ENCODE measurements at places on chromosomes 3 and 15.

DNA sequence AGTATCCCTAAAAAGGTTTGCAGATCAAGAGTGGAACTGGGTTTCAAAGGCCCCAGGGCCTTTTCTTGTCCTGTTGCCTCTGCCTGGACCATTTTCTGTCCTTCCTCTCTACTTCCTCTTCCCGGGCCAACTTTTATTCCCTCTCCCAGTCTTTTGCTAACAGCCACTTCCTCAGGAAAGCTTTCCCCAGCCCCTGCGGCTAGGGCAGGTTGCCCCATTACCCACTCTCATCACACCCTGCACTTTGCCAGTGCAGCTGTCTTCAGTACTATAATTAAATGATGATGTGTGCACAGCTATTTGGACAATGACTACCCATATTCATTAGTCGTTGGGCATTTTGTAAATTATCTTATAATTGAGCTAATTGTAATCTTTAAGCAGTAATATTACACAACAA lies 150.5 kb upstream of the THBS1 start:
- DNase-seq: no peak

DNA sequence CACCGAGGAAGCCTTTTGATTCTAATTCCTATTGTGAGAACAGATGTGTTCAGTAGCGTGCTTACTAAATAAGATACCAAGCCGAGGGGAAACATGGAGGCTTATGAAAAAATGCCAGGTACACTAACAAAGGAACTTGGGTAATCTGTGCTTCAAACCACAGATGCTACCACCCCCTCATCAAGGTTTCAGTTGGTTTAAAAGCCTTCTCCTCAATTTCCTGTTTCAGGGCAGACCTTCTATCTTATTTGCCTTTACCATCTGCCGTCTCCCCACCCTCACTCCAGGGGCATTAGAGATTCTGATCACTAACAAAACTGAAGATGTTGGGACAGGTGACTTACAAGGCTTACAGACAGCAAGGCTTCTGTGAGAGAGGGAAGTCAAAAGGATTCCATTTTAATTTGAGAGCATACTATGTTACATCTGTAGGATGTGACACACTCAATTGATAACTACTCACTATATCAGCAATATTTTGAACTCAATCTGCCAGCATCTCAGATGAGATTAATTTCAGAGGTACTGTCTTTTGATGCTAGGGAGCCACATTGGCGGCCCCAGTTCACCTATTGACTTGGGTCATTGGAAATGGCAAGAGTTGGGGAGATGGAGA lies 60.6 kb upstream of the PLCL2 start:
- no peak for DNase-seq

DNA sequence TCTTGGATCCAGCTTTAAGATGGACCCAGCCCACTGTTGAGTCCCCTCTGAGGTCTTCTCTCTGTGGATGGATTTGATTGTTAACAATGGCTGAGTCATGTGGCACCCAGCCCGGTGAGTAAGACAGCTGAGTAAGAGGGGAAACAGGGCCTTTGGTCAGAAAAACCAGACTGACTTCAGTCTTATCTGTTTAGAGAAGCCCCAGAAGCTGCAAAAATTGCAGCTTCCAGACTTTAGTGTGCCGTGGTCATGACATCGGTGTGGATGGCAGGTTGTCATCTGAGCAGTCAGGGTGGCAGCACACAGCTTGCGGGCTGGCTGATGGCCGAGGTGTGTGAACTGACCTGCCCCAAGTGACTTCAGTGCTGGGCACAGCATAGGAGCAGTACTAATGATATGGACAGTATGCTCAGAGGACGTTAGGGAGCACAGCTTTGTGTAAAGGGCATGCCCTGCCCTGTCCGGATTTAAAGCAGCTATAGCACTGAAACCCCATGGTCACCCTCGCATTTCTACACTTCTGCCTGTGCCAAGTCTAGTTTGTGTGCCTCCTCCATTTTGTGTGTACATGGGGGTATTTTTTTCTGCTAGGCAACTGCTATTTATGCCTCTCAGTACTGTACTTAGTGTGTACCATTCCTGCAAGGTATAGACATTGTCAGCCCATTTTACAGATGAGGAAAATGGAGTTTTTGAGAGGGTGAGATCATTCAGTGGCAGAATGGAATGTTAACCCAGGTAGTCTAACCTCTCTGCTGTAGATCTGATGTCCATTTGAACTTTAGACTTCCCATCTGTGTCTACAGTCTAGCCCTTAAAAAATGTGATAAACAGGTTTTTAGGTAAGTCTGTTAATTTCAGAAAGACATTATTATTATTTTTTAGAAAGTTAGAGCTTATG lies 44.4 kb downstream of the FLNB start:
- DNase-seq: peak; percentile 92

DNA sequence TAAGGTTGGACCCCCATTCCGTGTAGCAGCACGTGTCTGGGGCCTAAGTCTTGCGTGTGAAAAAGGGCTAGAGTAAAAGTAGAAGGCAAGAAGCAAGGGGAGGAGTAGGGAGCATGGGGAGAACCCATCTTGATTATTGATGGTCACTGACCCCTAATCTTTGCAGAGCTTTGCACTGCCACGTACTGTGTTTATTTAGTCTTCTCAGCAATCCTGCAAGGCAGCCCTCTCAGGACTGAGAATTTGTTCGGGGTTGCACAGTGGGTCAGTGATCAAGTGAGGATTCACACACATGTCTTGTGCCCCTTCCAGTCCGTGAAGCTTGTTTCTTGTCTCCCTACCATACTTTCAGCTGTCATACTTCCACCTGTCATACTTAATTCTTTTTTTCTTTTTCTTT lies 7.2 kb downstream of the SEMA4B start:
- no peak for DNase-seq

- no peak for DNase-seq
Observed at GRCh38 chr3:2847062-2847841, 262.9 kb downstream of the IL5RA start.

- peak; percentile 15 for DNase-seq
Observed at GRCh38 chr3:46923559-46924350, 46.2 kb downstream of the PTH1R start.

DNA sequence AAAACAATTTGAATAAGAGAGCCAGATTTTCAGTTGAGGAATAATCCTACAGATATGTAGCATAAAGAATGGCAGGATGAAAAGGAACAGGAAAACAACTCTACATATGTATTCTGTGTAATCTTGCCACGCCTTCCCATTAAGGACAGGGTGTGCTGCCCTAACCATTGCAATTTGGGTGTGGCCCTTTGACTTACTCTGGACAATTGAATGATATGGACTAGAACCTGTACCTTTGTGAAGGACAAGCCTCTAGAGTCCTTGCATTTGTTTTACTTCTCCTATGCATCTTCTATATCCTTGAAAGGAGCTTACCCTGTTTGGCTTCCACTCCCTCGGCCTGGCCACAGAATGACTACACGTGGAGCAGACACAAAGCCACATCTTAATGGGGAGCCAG lies 1261.6 kb upstream of the GBE1 start:
- no peak for DNase-seq

DNA sequence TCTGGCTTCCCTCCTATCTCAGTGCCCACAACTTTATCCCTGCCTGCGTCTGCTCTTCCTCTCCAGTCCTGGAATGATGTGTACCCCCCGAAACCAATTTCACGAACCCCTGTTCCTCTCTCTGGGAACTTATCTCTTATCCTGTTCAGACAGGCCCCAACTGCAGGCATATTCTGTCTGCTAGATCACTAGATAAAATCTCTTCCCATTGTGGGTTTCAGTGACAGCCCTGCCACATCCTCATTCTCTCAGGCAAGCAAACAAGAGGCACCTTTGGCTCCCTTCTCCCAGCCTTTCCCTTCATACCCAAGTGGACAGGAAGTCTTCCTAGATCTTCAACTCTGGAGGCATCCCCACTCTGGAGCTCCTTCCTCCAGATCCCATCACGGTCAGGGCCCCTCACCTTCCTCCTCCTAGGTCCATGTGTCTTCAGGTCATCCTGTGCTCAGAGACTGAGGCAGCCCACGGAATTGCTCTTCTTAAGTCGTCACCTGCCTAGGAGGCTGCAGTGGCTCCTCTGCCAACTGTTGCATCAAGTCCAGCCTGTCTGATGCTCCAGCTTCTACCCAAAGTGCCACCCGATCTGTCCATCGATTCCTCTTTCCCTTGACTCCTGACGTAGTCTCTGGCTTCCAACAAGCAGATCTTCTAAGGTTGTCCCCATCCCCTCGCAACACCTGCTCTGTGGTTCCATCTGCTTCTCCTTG lies 190.8 kb downstream of the SLCO3A1 start:
- no peak for DNase-seq

GRCh38 chr3:144429719-144430121 lies 458.1 kb downstream of the DIPK2A start:
- DNase-seq: no peak

- DNase-seq: no peak
Observed at GRCh38 chr3:53253707-53254508, 1.9 kb downstream of the TKT start.

GRCh38 chr15:70406617-70407335 lies 309.1 kb upstream of the TLE3 start:
- DNase-seq: no peak

DNA sequence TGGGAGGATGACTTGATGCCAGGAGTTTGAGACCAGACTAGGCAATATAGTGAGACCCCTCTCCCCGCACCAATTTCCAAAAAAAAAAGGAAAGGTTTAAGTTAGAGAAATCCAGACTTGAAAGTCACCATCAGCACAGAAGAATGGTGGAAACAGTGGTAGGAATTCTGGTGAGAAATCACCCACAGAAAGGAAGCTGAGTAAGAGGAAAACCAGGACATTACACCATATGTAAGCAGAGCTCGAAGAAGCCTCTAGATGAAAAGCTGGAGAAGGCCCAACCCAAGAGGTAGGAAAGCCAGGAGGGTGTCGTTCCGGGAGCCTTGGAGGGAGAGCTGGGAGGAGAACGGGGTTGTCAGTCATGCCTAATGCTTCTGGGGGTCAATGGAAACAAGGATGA lies 40.5 kb downstream of the RASGRP1 start:
- no peak for DNase-seq

GRCh38 chr3:78140866-78141265 lies 1101.0 kb downstream of the ROBO2 start:
- DNase-seq: no peak

DNA sequence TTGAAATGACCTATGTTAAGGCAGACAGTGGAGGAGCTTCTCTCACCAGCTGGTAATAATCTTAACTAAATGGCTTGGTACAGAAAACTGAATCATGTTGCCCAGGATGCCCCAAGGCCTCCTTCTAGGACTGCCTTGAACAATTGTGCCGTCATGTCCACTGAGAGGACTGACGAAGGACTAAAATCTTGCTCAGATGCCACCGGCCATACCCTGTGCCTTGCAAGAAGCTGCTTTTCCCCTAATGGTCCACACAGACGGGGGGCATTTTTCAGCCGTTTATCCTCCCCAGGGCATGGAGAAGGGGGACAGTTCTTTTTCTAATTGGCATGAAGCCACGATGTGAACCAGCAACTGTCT lies 1.8 kb upstream of the CP start:
- DNase-seq: no peak

DNA sequence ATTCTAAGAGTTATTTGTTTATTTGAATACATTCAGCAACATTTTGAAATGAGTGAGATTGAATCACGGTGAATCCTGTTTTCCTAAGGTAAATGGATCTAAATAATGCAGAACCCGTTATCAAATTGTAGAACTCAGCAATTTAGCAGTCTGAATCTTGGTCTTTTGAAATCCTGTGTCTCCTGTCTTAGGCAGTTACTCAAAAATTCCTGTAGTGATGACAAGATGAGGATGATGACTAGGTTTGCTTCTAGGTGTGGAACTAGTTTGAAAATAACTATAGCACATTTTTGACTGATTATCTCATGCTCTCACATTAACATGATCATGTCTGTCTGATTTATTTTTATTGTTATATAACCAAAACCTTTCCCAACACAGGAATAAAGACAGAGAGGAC lies 115.0 kb downstream of the RAP2B start:
- peak; percentile 26 for DNase-seq

- no peak for DNase-seq
Observed at GRCh38 chr3:12313519-12313918, 24.6 kb downstream of the PPARG start.

DNA sequence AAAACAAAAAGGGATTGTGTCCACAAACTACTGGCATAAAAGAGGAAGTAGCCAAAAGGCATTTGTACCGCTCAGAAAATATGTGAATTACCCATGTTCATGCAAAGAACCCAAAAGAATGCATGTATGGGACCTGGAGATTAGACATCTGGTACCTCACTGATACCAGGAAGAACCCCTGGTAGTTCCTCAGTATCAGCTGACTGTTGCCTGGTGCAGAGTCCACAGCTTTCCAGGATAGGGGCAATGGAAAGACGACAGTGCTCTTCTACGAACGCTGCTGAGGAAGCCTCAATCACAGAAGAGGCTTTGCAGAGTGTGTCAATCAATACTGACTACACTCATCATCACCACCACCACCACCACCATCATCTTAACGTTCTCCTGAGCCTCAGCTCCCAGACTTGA lies 63.3 kb downstream of the ATP8B4 start:
- DNase-seq: no peak

DNA sequence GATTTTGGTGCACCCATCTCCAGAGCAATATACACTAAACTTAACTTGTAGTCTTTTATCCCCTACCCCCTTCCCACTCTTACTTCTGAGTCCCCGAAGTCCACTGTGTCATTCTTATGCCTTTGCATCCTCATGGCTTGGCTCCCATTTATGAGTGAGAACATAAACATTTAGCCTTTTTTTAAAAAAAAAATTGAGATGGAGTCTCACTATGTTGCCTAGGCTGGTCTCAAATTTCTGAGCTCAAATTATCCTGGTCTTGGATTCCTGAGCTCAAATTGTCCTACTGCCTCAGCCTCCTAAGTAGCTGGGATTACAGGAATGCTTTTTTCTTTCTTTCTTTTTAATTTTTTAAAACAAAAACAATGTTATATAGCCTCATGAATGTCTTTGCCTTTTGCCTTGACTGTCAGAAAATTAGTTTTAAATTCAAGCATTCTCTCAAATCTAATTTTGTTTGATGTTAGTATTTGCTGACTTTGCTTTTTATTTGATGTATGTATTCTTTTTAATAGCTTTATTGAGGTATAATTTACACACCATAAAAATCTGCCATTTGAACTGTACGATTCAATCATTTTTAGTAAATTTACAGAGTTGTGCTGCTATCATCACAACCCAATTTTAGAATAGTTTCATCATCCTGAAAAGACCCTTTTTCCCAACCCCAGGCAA lies 46.9 kb downstream of the NFKBIZ start:
- no peak for DNase-seq

DNA sequence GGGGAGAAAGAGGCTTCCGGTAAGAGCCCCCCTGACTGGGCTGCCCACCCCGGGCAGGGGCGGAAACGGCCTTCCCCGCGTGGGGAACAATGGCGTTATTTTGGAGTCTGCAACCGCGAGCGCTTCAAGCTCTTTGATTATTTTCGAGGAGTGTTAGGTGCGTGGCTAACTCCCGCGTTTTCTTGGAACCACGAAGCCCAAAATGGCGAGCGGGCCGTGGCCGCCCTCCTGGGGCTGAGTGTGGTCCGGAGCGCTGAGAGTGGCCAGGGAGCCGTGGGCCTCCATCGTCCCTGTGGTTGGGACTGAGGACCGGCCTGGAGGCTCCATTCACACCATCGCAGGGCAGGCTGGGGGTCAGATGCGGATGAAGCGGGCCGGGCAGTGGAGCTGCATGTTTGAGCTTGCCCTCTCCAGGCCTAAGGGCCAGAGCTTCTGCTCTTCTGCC lies 44.6 kb upstream of the POLG start:
- DNase-seq: no peak

- DNase-seq: no peak
Observed at GRCh38 chr15:48720646-48721045, 75.1 kb upstream of the FBN1 start.

Data from kidney glomerular epithelial cell (primary cell).